Smooth muscle cell of the umbilical artery (primary cell): ENCODE measurements at places on chromosomes 2 and 18. TPM values are rescaled to one million over a fixed set of nuclear protein-coding genes. Genes with fewer than 3 reads are reported as not detected.

MPP4 gene
- 0.89 and 5.3 TPM in 2 replicates for total RNA-seq

MEP1B gene
- not detected in 2 replicates for total RNA-seq

CRYBA2 gene
- not detected in 2 replicates for total RNA-seq

SERPINB12 gene
- total RNA-seq, result not detected in 2 replicates

AQP12A gene
- not detected in 2 replicates for total RNA-seq

SERPINB4 gene
- 0.09 TPM in 1 of 2 replicates, not detected in the other for total RNA-seq

ZDBF2 gene
- total RNA-seq, result 18.9 and 22.6 TPM in 2 replicates

YPEL5 gene
- 78.1 and 92.9 TPM in 2 replicates for total RNA-seq
